Stromal cell of bone marrow (primary cell): ENCODE measurements at places on chromosomes 13 and 19.
A peak's percentile ranks its signal among the peaks of the same experiment; 100 is the strongest.

- DNase-seq: no peak
Observed at GRCh38 chr19:43518051-43518450, 8.9 kb downstream of the ETHE1 start.

GRCh38 chr13:98997738-98998641, 20.1 kb upstream of the DOCK9 start:
- no peak for DNase-seq

GRCh38 chr19:15251010-15251748, 18.9 kb upstream of the EPHX3 start:
- DNase-seq: peak; percentile 65

DNA sequence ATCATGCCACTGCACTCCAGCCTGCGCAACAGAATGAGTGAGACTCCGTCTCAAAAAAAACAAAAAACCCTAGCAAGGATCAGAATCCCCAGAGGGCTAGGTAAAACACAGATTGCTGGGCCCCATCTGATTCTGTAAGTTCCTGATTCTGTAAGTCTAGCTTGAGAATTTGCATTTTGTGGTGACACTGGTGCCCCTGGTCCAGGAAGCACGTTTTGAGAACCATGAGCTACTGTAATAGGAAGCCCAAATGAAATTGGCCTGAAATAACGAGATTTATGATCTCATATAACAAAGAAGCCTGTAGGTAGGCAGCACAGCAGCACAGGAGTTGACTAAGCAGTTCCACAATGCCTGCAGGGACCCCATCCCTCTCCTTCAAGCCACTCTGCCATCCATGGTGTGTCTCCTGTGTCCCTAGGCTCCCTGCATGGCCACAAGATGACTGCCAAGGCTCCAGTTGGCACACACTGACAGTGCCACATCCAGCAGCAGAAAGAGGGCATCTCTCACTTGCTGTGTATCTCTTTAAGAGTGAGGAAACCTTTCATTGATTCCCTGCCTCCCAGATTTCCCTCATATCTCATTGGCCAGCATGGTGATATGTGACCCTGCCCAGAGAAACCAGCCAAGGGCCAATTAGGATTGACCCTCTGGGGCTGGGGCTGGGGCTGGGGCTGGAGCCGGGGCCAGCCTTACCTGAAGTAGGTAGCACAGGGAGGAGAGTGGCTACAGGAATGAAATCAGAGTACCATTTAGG, 21.7 kb downstream of the SIPA1L3 start:
- no peak for DNase-seq

DNA sequence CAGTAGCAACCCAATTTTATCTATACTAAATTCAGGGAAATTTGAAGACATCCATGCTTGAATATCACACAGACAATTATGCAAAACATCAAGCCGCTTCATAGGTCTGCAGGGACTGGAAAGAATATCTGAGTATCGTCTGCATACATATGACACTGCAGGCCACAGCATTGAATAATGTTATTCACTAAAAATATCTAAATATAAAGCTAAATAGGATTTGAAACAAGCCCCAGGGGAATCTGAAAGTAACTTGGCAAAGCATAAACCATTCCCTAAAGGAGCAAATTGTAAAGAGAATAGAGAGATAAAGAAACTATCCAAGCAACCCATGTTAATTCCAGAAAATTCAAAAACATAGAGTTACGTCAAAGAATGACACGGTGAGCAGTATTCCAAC, 1251.0 kb downstream of the PCDH17 start:
- DNase-seq: no peak

GRCh38 chr19:32543115-32543900, 37.7 kb upstream of the PDCD5 start:
- peak; percentile 21 for DNase-seq

DNA sequence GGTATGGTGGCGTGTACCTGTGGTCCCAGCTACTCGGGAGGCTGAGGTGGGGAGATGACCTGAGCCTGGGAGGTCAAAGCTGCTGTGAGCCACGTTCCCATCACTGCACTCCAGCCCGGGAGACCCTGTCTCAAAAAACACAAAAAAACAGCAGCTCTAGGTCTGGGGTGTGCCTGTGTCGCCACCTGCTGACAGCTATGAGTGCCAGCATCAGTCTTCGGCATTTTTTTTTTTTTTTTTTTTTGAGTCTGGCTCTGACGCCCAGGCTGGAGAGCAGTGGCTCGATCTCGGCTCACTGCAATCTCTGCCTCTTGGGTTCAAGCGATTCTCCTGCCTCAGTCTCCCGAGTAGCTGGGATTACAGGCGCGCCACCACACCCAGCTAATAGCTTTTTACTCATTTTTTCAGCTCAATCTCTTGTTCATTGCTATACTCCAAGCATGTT, 10.1 kb downstream of the AP2S1 start:
- no peak for DNase-seq

DNA sequence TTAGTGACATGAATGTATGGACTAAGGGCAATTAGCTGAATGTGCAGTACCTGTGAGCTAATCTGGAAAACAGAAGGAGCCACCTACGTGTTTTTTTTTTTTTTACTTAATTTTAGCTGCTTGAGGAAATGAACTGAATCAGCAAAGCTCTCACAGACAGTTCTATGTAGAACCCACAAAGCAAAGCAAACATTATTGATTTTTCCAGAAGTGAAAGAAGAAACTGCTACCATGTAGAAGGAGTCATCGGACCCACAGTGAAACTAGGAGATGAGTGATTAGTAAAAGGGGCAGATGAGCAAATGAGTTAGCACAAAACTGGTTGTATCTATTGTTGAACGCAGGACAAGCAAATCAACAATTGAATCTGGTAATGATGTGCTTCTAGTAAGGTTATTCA, 94.1 kb upstream of the SLC7A1 start:
- no peak for DNase-seq

GRCh38 chr13:73259061-73260017, 200.5 kb downstream of the KLF5 start:
- DNase-seq: no peak

DNA sequence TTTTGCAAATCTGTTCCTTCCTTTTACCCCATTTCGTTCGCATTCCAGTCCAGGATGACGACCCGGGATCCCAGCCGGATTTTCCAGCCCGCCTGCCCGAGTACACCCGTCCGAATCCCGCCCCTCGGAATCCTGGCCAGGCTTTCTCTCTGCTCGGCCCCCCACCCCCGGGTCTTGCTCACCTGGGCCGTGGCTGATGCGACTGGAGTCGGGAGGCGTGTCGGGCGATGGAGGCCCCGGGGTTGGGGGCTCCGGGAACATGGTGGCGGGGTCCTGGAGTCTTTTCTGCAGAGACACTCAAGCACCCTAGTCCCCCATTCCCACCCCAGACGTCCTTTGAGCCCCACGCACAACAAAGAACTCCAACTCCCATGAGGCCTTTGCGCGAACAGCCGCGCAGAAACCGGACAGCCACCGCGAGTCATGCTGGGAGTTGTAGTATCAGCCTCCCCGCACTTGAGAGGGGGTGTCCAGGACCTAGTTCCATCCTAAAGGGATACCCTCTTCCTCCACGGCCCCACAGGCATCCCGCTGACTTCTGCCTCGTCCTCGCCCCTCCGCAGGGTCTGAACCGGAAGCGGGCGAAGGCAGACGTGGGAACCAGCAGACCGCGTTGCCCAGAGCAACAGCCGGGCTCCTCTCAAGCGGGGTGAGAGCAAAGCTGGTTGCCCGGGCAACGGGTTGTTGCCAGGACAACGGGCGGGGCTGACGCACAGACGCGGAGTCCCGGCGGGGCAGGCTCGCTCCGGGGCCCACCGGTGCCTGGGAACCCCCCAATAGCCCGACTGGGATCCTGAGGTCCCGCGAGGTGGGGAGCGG, 1.1 kb downstream of the SYT5 start:
- DNase-seq: peak; percentile 79

DNA sequence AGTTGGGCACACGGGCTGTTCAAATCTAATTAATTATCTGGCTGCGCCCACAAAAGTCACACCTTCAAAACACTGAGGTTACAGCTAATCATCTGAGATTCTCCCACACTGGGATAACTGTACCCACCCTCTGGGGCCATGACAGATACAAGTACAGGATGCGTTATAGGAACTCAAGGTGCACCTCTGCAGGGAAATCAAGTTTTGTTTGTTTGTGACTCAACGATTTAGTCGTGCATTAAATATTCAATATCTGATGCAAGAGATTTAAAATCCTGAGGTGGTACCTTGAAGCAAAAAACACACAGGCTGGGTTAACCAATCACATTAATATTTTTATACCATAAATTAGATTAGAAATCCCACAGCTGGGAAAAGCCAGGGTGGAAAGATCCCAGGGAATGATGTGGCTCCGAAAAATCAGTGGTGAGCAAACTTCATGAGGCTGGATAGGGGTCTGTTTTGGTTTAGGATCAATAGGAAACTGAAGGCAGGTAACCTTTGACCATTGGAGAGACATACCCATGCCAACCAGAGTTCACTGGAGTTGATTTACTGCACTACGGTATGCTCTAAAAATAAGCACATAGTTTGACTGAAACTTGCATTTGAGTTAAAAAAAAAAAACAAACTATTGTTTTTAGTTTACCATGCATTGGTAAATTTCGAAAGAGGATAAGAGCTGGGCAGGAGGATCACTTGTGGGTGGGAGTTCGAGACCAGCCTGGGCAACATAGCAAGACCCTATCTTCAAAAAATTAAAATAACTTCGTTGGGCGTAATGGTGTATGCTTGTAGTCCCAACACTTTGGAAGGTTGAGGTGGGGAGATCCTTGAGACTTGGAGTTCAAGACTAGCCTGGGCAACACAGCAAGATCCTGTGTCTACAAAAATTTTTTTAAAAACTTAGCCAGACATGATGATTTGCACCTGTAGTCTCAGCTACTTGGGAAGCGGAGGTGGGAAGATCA, 23.9 kb upstream of the CEBPG start:
- DNase-seq: no peak

DNA sequence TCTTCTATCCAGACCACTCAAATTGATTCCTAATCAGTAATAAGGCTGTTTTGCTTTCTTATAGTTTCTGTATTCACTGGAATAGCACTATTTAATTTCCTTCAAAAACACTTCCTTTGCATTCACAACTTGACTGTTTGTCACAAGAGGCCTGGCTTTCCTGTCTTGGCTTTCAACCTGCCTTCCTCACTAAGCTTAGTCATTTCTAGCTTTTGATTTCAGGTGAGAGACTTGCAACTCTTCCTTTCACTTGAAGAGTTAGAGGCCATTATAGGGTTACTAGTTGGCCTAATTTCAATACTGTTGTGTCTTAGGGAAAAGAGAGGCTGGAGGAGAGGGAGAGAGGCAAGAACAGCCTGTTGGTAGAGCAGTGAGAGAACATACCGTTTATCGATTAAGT, 47.0 kb downstream of the SACS start:
- no peak for DNase-seq

GRCh38 chr13:93101226-93101734, 125.3 kb upstream of the GPC6 start:
- DNase-seq: no peak

DNA sequence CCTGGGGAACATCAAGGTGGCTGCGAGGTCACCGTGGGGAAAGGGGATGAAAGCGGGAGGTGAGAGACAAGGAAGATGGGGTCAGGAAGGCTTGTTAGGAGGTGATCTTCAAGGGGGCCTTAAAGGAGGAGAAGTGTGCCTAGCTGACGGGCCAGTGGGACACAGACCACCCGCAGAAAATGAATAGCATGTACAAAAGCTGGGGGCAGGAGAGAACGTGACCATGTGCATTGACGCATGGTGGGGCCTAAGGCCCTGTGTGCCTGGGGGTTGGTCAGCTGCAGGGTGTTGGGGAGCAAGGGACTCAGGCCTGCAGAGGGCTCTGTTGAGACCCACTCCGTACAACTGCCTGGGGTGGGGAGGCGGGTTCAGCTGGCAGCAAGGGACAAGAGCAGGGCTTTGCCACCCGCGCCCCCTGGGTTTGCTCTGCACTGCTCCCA, 5.9 kb downstream of the RAB8A start:
- no peak for DNase-seq

- DNase-seq: no peak
Observed at GRCh38 chr19:1416014-1416841, 8.8 kb downstream of the DAZAP1 start.

DNA sequence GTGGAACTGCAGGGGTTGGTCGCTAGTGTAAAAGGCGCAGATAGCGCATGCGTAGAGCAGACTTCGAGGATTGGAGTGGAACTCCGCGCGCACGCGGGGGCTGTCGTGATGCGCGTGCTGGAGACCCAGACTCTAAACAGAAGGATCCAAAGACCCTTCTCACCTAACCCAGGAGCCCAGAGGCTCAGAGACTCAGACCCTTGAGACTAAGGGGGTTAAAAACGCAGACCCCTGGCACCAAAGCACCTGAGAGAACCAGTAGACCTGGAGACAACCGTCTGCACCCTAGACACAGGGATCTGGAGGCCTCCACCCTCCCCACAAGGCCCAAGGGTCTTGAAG, 567 bp upstream of the CTU1 start:
- DNase-seq: no peak

- DNase-seq: no peak
Observed at GRCh38 chr13:114104655-114105520, 27.5 kb downstream of the RASA3 start.

- DNase-seq: no peak
Observed at GRCh38 chr19:3024509-3024869, 4.6 kb downstream of the TLE2 start.

GRCh38 chr13:100196375-100196774, 107.5 kb downstream of the PCCA start:
- no peak for DNase-seq

- DNase-seq: no peak
Observed at GRCh38 chr13:28576067-28576466, 81.1 kb upstream of the FLT1 start.

DNA sequence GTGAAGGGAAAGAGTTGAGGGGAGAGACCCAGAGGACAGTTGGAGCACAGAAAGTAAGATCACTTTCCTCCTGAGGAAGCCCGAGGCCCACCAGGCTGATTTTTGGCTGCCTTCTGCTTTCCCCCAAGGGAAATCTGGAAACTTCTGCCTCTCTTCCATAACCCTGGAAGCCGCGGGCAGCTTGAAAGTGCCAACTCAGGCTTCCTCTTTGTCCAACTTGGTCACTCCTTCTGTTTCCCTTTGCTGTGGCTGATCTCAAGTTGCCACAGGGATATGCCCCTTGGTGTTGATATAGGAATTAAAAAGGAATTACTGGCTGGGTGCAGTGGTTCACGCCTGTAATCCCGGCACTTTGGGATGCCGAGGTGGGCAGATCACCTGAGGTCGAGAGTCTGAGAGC, 5.7 kb upstream of the CD70 start:
- no peak for DNase-seq
